ENCODE measurements at places on chromosomes 4 and X.

GRCh38 chr4:95417531-95417930 is 131.2 kb downstream of the UNC5C start:
- DNase-seq, result no peak

DNA sequence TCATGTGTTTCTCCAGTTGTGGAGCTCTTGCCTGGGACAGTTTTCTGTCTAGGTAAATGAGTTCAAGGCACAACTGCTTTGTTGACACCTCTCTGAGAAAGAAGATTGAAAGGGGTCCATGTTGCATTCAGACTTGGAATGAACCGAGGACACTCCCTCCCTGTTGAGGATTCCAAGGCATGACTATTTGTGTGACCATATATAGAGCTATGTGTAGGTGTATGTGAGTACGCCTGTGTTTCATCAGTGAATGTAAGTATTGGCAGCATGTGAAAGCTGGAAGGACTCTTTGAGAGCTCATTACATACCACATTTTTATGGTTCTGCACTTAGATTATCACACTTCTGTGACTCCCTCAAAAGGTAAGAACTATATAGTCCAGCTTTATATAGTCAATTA is 3.4 kb downstream of the HEPH start:
- no peak for DNase-seq

DNA sequence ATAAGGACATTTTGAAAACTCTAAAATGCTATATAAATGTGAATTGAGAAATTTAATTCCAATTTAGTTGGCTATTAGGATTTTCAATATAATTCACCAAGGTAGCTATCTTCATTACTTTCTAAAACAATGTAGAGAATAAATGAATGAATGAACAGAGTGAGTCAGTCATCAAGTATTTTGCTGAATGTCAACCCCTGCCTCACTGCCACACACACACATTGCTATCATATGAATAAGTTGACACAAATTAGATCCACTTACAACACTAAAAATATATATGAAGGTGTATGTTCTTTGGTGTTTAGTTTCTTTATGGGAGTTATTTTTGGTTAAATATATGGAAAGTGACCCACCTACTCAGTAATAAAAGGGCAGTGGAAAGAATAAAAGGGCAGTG is 141.4 kb upstream of the SMIM10 start:
- DNase-seq, result no peak

DNA sequence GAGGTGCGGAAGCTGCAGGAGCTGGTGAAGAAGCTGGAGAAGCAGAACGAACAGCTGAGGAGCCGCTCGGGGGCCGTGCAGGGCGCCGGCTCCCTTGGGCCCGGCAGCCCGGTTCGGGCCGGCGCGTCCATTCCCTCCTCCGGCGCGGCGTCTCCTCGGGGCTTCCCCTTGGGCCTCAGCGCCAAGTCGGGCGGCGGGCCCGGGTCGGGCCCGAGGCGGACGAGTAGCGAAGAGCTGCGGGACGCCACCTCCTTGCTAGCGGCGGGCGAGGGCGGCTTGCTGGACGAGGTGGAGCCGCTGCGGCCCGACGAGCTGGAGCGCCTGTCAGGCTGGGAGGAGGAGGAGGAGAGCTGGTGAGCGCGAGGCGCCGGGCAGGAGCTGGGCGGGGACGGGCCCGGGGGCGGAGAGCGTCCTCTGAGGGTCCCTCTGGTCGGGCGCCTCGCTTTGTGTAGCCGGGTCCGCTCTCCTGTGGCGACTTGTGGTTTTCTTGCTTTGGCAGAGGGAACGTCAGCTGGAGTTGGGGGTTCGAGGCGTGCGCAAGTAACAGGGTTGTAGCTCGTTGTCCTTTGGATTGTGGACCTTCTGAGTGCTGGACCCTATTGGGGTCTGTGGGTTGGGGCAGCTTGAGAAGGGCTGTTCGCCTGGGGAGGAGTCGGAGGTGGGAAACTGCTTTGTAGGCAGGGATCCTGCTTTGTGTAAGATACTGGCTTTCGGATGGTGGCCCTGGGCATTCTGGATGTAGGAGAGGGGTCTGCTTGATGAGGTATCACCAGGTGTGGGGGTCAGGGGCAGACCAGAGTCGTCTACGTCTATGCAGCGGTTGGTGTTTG is 662 bp downstream of the SLAIN2 start:
- DNase-seq, result peak; percentile 27

DNA sequence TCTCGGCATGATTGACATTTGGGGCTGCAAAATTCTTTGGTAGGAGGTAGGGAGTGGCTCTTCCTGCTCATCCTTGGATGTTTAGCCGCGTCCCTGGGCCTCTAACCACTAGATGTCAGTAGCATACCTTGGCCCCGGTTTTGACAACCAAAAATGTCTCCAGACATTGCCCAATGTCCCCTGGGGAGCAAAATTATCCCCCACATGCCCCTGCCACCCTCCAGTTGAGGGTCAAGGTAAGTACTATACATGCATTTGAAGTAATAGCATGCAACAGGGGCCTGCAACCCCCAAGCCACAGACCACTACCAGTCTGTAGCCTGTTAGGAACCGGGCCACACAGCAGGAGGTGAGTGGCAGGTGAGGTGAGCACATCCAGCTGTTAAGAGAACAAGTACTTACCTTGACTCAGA is 17.6 kb upstream of the KIAA1210 start:
- DNase-seq, result no peak

DNA sequence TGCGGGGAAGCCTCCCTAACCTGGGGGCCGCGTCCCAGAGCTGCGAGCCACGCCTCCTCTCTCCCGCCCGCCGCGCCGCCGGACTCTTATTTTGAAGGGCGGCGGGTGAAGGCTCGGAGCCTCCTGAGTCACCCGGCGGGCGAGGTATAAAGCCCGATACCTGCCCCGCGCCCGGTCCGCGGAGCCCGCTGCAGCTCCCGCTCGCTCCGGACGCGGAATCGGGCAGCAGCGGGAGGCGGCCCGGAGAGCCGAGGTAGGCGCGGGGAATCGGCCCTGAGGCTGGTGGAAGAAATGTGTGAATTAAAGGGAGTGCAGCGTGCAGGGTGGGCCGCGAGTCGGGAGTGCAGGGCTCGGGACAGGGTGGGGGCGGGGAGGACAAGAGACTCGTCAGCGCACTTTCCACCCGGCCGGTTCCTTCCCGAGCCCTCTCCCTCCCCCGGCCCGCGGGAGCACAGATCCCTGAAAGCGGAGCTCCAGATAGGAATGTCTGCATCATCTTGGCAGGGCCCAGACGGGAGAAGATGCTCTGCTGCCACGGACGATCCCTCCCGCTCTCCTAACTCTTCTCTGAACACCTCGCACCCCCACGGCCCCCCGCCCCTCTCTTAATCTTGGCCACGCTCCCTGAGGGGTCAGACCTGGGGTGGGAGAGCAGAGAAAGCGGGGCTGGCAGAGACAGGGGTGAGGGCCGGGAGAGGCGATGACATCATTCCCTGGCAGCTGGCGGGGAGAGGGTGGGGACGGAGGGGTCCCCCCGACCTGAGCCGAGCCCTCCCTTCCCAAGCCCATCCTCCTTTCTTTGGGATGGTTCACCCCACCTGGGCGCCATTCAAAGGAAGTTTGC is 177.9 kb downstream of the CBR4 start:
- DNase-seq, result peak; percentile 40

GRCh38 chr4:71296945-71297344 is 41.9 kb upstream of the SLC4A4 start:
- DNase-seq, result no peak

GRCh38 chr4:119490335-119490734 is 138.3 kb downstream of the PDE5A start:
- DNase-seq, result no peak

DNA sequence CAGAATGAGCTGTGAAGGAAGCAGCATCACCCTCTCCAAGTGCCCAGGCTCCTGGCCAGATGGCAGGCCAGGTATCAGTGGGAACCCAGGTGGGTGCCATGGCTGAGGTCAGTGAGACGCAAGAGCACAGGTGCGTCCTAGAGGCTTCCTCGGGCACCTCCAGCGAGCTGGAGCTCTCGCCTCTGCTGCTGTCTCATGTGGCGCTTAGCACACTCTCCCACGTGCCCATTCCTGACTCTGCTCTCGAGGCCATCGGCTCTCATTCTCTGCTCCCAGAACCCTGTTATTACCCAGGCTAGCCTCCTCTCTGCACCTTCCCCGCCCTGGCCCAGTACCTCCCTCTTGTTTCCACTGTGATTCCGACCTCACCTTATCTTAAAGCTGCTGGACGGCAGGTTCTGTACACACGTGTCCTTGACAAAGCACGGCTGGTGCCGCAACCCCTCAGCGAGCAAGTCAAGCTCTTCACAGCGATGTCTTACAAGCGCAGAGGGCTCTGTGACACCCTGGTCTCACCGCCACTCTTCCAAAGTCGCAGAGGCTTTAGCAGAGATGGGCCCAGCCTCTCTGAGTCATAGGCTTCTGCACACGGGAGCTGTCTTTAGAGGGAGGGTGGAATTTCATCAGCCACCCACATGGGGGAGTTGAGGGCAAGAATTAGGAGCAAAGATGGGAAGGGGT is 15.4 kb upstream of the MSANTD1 start:
- DNase-seq, result no peak

DNA sequence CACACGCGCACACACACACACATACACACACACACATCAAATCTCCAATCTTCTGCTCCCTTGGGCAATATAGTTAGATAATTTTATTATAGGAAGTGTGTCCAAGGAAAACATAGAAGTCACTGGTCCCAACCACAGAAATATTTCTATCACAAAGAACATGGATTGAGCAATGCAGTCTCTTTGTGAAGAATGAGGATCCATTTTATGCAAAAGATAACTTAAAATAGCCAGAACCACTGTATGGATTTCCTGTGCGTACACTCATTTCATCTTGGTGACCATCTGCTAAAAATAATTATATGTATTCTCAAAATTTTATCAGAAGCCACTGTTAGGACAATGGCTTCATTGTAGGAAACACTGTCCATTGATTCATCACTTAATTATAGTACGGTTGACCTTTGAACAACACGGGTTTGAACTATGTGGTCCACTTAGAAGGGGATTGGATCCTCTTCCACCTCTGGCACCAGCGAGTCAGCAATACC is 169.6 kb upstream of the MXRA5 start:
- no peak for DNase-seq

GRCh38 chr4:21879187-21879586 is 69.4 kb downstream of the KCNIP4 start:
- no peak for DNase-seq

- DNase-seq, result no peak
Measured at GRCh38 chr4:146436423-146437162, 85.1 kb downstream of the SLC10A7 start.

DNA sequence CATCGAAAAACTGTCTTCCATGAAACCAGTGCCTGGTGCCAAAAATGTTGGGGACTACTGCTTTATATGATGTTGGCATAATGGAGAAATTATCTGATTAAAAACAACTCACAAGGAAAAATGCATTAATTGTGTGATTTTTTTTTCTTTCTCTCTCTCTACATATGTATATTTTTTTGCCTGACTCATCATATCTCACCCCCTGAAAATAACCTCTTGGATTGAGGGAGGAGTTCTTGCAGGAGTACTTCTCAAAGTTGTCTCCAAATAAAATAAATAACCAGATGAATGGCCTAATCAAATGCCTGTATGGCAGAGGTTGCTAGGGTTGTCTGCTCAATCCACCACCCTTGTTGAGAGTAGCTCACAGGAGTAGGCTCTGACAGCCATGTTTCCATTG is 19.9 kb upstream of the TNIP3 start:
- no peak for DNase-seq

- no peak for DNase-seq
Measured at GRCh38 chr4:14726877-14727361, 275.4 kb upstream of the CPEB2 start.

DNA sequence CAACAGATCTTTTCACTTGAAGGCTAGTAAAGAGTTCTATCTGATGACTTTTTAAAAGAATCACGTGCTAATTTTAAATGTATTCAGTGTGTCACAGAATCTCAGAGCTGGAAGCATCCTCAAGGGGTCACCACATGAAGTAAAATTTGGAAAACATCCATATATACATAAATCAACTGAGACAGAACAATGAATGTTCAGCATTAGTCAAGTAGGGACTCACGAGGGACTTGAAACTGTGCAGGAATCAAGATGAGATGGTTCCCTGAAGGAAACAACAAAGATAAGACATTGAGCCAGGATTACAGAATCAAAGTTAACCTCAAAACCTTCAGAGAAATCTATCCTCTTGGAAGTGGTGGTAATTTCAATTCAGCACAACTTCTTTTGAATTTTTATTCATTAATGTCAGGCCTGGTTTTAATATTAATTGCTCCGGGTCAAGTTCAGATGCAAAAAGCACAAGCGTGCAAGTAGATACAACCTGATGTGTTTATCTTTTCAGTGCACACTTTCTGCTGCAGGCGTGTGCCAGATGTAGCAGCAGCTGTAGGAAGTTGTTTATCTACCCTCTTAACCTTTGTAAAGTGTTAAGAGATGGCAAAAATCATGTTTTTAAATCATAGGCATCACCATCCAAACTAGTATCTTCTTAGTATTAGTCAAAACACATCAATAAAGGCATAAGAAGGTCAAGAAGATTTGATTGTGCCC is 87.7 kb upstream of the SRD5A3 start:
- DNase-seq, result no peak

DNA sequence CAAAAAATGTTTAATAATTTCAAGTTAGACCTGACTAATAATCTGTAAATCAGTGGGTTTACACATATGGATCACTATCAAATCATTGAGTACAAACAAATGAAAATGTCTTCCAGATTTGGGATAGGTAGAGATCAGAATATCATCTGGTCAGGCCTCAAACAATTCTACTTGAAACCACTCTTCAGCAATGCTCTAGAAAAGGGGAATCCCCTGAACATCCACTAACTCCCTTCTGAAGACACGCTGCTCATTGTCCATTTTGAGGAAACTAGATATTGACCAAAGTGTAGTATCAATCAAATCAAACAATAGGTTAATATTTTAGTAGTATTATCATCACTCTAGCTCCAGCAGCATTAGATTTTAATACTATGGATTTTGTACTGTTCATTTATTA is 46.3 kb downstream of the SULT1E1 start:
- no peak for DNase-seq

DNA sequence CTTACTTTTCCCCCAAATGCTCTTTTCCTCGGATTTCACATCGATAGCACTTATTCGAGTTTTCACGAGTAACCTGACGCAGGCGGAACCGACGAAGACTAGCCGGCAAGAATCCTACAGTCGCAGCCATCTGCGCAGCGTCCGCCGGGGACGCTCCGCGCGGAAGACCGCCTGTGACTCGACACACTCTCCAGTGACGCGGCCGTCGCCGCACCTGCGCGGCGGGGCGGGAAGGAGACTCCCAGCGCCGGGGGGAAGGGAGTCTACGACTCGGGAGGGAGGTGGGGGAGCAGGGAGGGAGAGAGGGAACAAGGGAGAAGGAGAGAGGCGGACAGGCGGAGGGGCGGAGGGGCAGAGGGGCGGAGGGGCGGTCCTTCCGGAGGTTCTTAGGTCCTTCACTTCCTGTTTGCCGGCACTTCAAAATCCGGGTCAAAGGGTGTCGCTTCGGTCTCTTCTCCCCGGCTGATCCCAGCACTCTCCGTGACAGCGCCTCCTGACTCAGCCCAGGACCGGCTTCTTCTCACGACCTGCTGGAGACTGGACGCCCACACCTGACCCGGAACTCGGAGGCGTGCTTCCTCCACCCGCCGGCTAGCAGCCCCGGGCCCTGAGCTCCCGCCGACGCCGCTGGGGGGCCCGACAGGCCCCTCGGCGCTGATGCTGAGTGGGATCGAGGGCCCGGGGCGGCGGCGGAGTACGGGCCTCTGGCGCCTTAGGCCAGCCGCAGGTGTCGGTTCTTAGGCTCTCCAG is at the start of gene USP38:
Gene USP38, plus strand, starts transcription at position 415 of the 750 bp plus-strand sequence. CDS start 534 bp downstream, outside the sequence.
- DNase-seq, result peak; percentile 89

- no peak for DNase-seq
Measured at GRCh38 chr4:127631420-127631819, 1.3 kb upstream of the INTU start.

Measured in activated CD4-positive, alpha-beta T cell treated with anti-CD3 and anti-CD28 coated beads for 4 hours (primary cell).